ENCODE measurements at places on chromosomes 3 and 15. TPM values are rescaled to one million over a fixed set of nuclear protein-coding genes. Genes with fewer than 3 reads are reported as not detected.

The LIPC gene
- total RNA-seq: not detected

The FRMD5 gene
- total RNA-seq: 17.0 TPM

The DNASE1L3 gene
- total RNA-seq: not detected

- no peak overlapping the region for H3K4me3 ChIP-seq
- DNase-seq: no peak
- no peaks in the 10 kb centered on the region for H3K36me3 ChIP-seq
Observed at GRCh38 chr3:99543796-99544195, 94.6 kb upstream of the COL8A1 start.

- H3K27ac ChIP-seq: no peak overlapping the region
- no peaks in the 10 kb centered on the region for H3K36me3 ChIP-seq
- H3K4me3 ChIP-seq: no peak overlapping the region
- no peak for DNase-seq
- H3K4me1 ChIP-seq: no peaks in the 10 kb centered on the region
Observed at GRCh38 chr3:37625690-37626360, 235.9 kb upstream of the CTDSPL start.

- no peaks in the 10 kb centered on the region for H3K36me3 ChIP-seq
- H3K27ac ChIP-seq: no peak overlapping the region
- DNase-seq: peak; percentile 7
- H3K4me3 ChIP-seq: no peak overlapping the region
Observed at GRCh38 chr3:66762916-66763693, 235.0 kb upstream of the KBTBD8 start.

DNA sequence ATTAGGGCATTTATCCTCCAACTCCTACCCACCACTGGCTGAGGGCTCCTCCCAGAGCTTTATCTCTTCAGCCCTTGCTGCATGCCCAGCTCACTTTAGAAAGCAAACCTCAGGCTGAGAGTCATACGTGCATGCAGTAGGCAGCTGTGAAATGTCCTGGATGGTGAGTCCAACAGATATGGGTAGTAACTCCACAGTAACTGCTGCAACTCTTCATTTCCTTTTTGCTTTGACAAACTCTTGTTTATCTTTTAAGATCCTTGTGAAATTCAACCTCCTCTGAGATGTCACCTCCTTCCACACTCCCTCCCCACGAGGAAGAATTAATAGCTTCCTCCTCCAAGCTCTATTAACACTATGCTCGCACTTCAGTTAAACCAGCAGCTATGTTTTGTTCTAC, 35.9 kb upstream of the CTNNB1 start:
- H3K27ac ChIP-seq: no peak overlapping the region
- no peaks in the 10 kb centered on the region for H3K36me3 ChIP-seq
- no peak overlapping the region for H3K4me3 ChIP-seq
- DNase-seq: no peak
- no peaks in the 10 kb centered on the region for H3K27me3 ChIP-seq
- no peaks in the 10 kb centered on the region for H3K4me1 ChIP-seq

- no peaks in the 10 kb centered on the region for H3K36me3 ChIP-seq
- peaks cover 4% of the 10 kb centered on the region for H3K4me1 ChIP-seq
- H3K4me3 ChIP-seq: no peak overlapping the region
- DNase-seq: no peak
- H3K27me3 ChIP-seq: no peaks in the 10 kb centered on the region
- H3K27ac ChIP-seq: no peak overlapping the region
Observed at GRCh38 chr3:159249472-159250174, 447.8 kb downstream of the MFSD1 start.

DNA sequence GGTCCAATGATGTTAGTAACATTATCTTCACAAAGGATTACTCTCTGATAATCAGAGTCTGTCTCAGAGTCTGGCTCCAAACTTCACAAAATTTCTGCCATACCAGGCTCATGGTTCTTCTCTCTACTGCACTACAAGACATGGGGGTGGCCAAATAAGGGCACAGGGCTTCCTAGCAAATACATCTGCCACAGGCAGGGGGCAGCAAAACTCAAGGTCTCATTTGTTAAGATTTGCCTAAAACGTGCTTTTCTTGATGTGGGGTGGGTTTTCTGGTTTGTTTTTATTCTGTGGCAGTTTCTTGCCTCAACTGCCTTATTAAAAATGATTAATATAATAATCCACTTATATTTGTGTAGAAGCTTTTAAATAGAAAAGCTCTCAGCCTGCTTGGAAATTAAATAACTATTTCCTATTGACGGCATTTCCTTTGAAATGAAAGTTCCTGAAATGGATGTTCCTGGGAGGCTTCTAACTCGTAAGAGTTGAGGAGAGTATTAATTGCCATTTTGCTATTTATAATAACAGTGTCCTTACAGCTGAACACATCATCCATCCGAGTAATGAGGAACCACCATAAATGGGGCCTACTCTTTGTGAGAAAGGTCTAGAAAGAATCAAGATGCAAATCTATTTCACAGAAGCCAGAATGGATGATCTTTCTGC, 53.8 kb downstream of the SST start:
- no peaks in the 10 kb centered on the region for H3K36me3 ChIP-seq
- peaks cover 4% of the 10 kb centered on the region for H3K27me3 ChIP-seq
- no peak overlapping the region for H3K4me3 ChIP-seq
- H3K27ac ChIP-seq: no peak overlapping the region

DNA sequence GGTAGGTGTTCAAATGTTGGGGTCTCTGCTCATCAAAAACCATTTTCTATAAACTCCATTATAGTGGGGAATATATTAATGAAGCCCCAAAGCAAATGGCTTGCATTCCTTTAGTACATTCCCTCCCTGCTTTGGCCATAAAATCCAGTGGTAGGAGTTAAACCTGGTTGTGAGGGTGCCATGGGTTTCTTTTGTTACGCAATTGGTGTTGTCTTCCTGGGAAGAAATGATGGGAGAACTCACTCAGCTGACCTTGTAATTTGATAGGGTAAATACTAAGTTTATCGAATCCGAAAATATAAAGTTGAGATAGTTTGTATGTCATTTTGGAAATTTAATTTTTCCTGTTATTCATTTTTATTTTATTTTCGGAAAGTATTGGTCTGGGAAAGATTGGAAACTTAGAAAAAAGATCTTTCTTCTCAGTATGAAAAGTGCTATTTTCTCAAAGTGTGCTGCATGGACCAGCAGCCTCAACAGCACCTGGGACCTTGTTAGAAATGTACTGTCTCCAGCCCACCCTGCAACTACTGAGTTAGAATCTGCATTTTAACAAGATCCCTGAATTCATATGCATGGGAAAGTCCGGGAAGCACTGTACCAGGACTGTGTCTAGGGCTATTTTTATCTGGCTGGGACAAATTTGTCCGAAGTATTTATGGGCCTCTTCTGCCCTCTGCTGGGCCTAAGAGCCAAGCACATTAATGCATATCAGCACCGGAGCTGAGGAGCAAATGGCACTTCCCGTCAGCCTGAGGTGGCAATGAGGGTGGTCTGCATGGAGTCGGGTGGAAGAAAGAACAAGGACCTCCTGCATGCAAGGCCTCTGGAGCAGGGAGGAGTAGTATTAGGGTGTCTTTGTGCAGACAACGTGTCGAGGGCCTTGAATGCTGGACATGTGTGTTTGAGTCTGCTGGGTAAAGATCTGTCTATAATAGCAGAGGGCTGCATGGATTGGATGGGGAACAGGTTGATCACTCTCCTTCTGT, 54.7 kb downstream of the FAM81A start:
- no peaks in the 10 kb centered on the region for H3K27me3 ChIP-seq
- H3K4me1 ChIP-seq: no peaks in the 10 kb centered on the region
- DNase-seq: peak; percentile 31
- no peaks in the 10 kb centered on the region for H3K36me3 ChIP-seq
- H3K4me3 ChIP-seq: no peak overlapping the region

DNA sequence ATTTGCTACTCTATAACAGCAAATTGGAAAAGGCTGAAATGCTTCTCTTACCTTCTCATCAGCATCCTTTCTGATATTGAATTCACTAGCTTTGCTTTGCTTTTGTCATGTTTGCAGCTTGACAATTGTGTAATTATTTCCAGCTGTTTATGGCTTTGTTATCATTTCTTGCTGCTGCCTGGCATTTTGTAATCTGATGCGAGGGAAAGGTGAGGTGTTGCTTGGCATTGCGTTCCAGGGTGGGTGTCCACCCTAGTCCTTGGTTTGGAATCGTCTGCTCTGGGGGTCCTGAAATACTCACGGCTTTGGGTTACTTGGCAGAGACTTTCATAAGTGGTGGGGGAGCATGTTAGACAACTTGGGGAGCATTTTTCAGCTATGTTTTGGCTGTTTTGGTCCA, 2.9 kb downstream of the CACNA2D3 start:
- H3K36me3 ChIP-seq: no peaks in the 10 kb centered on the region
- no peaks in the 10 kb centered on the region for H3K4me1 ChIP-seq
- peaks cover 44% of the 10 kb centered on the region for H3K27me3 ChIP-seq
- H3K27ac ChIP-seq: no peak overlapping the region

DNA sequence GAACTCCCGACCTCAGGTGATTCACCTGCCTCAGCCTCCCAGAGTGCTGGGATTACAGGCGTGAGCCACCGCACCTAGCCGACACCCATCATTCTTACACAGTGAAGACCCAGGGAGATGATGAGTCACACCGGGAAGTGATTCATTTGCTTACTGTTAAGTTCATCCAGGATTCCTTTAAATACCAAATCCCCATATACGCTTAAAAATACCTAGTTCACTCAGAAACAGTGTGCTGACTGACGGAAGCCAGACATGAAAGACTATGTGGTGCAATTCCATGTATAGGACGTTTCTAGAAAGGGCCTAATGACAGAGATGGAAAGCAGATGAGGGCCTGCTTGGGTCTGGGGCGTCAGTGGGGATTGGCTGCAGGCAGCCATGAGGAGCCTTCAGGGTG, 75.2 kb downstream of the APBA2 start:
- no peaks in the 10 kb centered on the region for H3K36me3 ChIP-seq
- H3K4me3 ChIP-seq: no peak overlapping the region
- no peaks in the 10 kb centered on the region for H3K27me3 ChIP-seq
- peaks cover 14% of the 10 kb centered on the region for H3K4me1 ChIP-seq

GRCh38 chr3:133644768-133645167, 17.0 kb downstream of the TOPBP1 start:
- H3K4me1 ChIP-seq: peaks cover 15% of the 10 kb centered on the region
- H3K36me3 ChIP-seq: peaks cover 20% of the 10 kb centered on the region
- H3K27me3 ChIP-seq: no peaks in the 10 kb centered on the region
- H3K4me3 ChIP-seq: no peak overlapping the region
- peak overlapping the region; percentile 16 for H3K27ac ChIP-seq
- peak; percentile 85 for DNase-seq

DNA sequence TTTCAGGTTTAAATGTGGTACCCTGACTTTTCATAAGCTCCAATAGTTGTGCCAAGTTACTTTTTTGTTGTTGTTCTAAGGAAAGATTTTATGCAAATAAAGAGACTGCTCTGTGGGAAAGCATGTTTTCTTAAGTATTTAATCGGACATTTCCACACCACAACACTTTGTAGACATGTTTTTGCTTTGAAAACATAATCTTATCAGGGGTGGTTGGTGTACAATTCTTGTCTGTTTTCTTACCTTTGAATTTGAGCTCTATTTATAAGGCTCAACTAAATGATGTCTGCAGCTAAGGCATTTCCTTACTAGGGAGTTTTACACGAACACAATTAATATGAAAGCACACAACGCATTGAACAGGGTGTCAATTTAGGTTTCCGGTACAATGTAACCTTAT, 81.5 kb upstream of the CDIN1 start:
- H3K4me3 ChIP-seq: no peak overlapping the region
- no peaks in the 10 kb centered on the region for H3K27me3 ChIP-seq
- peak; percentile 26 for DNase-seq

GRCh38 chr3:10219737-10220136, 28.5 kb upstream of the TATDN2 start:
- H3K4me1 ChIP-seq: peaks cover 14% of the 10 kb centered on the region
- H3K4me3 ChIP-seq: no peak overlapping the region
- H3K27ac ChIP-seq: no peak overlapping the region
- DNase-seq: no peak
- H3K36me3 ChIP-seq: no peaks in the 10 kb centered on the region
- no peaks in the 10 kb centered on the region for H3K27me3 ChIP-seq
